ENCODE measurements at places on chromosomes 7 and 10.

DNA sequence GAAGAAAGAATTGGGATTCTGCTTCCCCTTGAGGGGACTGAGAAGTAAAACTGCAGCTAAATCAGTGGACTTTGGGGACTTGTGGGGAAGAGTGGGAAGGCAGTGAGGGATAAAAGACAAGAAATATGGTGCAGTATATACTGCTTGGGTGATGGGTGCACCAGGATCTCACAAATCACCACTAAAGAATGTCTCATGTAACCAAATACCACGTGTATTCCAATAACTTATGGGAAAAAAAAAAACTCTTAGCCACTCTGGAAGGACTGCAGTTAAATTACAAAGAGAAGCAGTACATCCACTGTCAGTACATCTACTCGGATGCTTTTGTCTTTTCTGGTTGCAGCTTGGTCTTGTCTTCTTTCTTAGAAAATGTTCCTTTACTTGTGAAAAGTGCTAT lies 27.4 kb upstream of the GOT1 start:
- no peak for ATAC-seq

DNA sequence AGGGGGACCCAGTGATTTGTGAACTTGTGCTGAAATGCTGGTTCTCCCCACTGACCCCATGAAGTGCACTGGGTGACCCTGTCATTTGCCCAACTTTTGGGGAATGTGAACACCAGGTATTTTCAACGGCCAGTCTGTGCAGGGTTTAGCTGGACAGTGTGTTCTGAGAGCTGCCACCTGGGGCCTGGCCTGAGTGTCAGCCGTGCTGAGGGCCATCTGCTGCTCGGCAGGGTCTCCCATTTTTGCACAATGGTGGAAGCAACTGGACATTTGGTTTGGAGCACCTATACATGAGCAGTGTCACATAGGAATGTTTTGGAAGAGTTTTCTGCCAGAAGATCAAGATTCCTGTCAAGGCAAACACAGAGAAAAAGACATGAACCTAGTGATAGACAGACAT lies 5.2 kb downstream of the CHN2 start:
- ATAC-seq, result no peak

DNA sequence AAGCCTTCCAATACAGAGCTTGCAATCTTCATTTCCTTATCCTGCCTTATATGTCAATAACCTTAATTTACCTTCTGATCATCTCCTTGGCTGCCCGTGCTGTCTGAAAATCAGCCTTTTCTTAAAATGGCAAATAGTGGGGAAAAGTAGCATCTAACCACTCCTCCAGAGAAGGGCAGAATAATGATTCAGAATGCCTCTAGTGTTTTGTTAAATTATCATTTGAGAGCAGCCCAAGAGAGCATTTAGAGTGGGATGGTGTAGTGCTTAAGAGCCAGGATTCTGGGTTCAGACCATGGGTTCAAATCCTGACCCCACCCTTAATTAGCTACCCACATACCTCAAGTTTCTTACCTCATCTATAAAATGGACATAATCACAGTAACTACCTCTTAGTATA lies 4.6 kb upstream of the TMEM139 start:
- ATAC-seq, result peak; percentile 24

GRCh38 chr7:134028853-134029252 lies 98.3 kb upstream of the LRGUK start:
- no peak for ATAC-seq

DNA sequence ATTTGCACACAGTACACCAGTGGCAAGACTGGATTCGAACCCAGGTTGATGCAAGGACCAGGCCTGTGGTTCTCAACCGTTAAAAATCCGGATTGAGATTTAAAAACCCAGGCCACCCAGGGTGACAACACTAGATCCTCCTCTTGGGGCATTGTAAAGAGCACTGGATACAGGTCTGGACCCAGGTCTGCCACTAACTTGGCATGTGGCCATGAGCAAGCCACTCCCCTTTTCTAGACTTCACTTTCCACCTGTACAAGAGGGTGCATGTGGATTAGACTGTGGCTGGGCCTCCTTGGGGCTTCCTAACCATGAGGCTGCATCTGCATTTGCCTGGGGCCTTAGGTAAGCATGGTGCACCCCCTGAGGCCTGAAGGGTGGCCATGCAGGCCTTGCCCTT lies 21.7 kb upstream of the SLC29A3 start:
- ATAC-seq, result no peak

DNA sequence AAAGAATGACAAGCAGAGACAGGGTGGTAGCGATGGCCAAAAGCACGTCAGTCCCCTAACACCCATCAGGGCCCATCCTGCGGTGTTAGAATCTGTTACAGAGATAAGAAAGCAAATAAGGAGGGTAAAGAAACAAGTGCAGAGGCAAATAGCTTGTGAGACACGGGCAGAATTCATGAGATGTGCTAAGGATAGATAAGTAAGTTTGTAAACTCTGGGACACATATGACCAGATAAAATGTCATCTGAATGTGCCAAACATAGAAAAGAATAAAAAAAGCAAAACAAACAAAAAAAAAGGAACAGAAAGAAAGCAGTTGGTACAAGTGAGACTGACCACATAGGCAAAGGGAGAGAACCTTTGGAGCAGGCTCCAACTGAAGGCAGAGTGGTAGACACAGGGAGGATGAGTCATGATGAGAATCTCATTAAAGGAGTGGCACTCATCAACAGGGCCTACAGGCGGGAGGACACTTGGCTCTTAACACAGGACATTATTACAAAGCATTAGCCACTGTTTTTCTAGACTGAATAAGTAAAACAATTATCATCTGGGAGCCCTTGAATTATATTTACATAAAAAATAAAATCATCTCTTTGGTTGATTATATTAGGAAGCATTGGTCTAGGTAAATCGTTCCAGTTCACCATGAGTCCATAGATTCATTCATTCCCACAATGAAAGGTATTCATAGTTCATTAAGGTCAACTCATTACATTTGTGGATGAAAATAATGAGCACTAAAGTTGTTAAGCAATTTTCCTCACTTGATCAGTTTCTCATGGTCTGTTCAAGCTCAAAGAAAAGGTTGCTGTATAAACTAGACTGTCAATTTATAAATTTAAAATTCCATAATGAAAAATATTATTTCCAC lies 21.5 kb upstream of the EPHB6 start:
- ATAC-seq, result peak; percentile 51
